Stimulated activated CD4-positive, alpha-beta T cell treated with anti-CD3 and anti-CD28 coated beads, Interleukin-2, amount 100 ng/mL, for 48 hours (primary cell): ENCODE measurements at places on chromosomes 6 and 20.

GRCh38 chr6:18314317-18314997, 50.1 kb upstream of the DEK start:
- DNase-seq: no peak

GRCh38 chr6:87675004-87675681, 26.9 kb downstream of the AKIRIN2 start:
- DNase-seq: no peak

GRCh38 chr20:59082077-59082740, 39.6 kb upstream of the PRELID3B start:
- no peak for DNase-seq

- DNase-seq: no peak
These were observed 478.6 kb upstream of the JARID2 start for GRCh38 chr6:14767226-14767625.

DNA sequence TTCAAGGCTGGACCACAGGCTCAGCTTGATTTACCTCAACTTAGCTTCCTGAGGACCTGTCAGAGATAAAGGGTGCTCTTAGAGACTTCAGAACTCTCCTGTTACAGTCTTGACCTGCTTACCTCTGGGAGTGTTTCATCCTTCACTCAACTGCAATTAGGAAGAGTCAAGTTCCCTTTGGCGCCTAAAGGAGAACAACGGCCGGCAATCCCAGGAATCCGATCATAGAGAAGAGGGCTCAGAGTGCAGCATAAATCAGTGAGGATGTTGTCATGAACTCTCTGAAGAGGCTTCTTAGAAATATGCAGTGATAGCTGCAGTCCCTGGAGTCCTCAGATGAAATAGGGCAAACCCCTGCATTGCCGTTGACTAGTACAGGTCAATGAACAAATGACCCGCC, 36.4 kb downstream of the LYRM2 start:
- no peak for DNase-seq

GRCh38 chr6:24558516-24558915, 63.7 kb downstream of the ALDH5A1 start:
- DNase-seq: no peak

- DNase-seq: no peak
These were observed 16.6 kb upstream of the SCUBE3 start for GRCh38 chr6:35197196-35197595.

DNA sequence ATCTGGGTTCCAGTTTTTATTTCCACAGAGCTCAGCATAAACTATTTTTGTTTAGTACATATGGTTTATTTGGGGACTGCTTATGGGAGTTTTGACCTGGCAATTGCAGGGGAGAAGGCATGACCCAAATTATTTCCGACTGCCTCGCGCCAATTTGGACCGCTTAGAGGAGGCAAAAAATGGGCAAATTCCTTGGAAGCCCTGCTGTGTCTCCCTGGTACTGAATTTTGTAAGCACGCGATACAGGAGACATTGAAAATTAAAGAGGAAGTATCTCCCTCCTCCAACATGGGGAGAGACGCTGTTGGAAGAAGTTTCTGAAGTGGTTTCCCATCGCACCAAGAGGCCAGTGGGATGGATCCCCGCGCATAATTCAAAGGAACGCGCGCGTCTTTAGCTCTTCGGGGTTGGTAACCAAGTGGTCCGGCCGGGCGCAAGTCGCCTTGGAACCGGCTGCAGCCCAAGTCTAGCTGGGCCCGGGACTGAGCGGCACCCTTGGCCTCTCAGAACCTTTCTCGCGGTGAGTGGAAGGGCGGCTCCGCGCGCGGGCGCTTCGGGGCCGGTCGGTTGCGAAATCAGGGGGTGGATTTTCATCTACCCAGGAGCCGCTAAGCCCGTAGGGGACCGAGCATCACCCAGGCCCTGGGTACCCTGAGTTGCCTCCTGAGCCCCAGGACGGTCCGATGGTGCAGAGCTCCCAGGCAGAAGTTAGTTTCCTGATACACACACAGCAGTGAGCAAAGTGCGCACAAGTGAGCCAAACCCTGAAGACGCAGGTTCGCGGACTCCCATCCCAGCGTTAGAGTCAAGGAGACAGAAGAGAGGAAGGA, 6.2 kb downstream of the NKX2-2 start:
- DNase-seq: no peak

DNA sequence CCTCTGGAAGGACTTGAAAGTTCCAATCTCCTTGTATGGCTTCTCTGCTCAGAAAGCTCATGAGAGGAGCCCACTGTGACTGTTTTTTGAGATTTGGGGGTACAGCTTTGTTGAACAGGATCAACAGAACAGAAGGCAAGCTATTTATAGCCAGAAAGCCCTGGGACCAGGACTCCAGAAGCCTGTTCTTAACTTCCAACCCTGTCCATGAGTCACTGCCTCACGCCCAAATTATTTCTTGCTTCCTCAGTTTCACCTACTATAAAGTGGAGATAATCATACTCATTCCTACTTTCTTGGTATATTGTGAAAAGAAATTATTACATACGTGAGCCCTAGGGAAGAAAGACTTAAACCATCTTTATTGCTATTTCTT, 100.9 kb upstream of the MARCKS start:
- DNase-seq: no peak

DNA sequence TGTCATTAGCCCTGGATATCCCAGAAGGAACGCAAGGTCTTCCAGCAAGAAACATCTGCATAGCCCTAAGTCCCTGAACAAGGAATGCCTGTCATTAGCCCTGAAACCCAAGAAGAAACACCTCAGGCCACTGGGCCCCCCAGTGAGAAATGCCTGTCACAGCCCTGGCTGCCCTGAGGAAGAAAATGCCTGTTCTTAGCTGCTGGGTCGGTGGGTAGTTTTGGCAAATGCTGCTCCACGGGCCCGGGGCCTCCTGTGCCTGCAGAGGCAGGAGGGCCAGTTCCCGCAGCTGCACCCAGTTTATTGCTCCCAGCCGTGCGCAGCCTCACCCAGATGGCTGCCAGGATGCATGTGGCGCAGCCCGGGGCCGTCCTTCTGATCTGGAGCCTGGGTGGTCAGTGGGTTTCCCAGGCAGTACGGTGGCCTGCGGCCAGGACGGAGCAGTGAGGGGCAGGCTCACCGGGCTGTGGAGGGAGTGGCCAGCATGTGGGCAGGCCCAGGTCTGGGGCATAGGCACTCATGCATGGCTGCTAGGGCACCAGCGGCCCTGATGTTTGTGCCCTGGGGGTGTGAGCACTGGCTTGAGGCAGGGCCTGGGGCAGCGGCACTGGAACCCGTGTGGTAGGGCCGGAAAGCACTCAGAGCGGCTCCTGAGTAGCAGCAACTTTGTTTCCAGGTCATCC, 219.0 kb downstream of the ERMARD start:
- DNase-seq: no peak

DNA sequence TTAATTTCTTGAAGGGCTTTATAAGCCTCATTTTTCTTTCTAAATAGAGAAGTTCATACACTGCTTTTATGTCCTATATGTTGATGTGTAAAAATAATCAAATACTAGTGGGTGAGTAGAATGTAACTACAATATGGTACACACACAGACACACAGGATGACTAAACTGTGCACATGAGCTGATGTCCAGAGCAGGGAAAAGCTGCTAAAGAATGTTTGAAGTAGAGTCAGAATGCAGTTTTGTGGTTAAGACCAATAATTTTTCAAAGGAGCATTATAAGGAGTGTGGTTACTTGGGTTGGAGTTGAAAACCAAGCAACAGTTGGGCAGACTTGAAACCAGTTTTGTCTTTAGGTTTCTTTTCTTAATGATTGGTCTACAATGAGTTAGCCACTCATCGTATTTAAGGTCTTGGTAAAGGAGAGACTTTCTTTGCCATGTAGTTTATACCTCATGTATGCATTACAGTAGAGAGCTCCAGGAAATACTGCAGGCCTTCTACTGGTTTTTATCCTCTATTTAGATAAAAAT, 196.6 kb downstream of the ESR1 start:
- DNase-seq: no peak

GRCh38 chr6:11412011-11412424, 125.5 kb upstream of the TMEM170B start:
- no peak for DNase-seq

- no peak for DNase-seq
These were observed 884.5 kb upstream of the GJE1 start for GRCh38 chr6:141248021-141248799.

DNA sequence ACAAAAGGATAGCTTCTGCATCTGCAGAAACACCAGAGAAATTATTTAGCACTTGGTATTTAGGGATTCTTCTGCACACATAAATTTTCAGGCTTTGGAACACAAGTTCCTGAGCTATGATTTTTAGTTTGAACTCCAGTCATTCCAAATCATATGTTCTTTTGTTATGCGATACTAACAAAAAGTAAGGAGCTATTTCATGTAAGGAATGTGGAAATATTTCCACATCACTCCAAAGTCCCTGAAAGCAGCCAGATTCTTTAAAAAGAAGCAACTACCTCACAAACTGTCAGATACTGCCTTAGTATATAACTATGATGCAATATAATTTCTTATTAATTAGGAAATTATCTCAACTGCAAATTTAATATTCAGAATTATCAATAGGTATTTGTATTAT, 106.9 kb downstream of the RNGTT start:
- DNase-seq: no peak

DNA sequence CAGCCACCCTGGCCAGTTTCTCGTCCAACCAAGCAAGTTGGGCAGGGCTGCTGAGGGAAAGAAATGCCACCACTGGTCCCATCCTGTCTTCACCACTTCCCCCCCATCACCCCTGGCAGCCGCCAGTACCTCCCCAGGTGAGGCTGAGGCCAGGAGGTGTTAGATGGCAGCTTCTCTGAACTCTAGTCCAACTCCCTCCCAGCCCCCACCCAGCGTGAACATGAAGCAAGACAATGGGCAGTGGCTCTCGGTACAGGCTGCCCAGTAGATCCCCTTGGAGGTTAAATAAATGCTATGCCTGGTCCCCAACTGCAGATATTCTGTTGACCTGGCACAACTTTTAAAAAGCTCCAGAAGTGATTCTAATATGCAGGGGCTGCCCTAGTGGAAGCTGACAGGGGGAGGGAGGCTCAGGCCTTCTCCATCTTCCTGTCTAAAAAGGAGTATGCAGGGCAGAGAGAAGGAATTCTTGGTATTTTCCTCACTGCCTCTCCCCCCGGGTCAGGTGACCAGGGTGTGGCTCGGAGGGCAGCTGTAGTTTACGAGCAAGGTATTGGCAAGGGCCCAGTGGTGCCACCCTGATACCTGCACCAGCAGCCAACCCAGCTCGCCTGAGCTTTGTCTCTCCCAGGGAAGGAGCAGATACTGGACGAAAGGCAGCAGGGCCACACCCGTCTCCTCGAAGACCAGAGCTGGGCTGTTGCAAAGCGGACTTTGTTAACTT, 25.7 kb downstream of the KCNK5 start:
- DNase-seq: no peak

DNA sequence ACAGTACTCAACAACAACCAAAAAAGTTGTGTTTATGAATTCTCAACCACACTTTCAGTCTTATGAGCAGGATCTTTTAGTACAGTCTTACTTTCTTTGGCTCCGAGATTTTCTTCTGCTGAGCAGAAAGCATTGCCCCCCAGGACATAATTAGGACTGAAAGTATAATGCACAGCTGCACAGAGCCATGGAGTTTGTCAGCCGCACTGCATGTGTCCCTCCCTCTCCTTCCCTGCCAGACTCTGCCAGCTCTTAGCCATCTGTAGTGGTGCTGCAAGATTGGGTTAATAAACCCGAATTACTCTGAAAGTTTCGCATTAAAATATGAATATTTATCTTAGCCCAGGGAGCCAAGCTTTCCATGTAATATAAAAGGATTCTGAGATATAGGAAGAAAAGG, 179.6 kb upstream of the PTCHD4 start:
- DNase-seq: no peak

DNA sequence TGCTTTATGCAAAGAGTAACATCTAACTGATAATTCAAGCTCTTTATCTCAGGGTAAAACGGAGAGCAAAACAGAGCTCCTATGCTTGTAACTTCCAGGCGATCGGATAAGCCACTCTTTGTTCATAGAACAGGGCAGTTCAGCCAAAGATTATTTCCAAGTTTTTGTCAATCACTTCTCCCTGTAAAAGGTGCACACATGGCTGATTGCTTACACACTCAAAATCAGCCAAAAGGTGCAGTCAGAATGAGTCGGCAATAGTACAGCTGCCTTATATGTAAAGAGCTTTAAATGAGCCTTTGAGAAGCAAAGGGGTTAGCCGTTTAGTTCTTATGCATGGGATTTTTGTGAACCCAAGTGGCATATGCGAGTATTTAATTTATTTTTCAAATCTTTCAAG, 449.6 kb upstream of the POU3F2 start:
- no peak for DNase-seq

GRCh38 chr20:44587035-44587980, 4.9 kb downstream of the PKIG start:
- no peak for DNase-seq

DNA sequence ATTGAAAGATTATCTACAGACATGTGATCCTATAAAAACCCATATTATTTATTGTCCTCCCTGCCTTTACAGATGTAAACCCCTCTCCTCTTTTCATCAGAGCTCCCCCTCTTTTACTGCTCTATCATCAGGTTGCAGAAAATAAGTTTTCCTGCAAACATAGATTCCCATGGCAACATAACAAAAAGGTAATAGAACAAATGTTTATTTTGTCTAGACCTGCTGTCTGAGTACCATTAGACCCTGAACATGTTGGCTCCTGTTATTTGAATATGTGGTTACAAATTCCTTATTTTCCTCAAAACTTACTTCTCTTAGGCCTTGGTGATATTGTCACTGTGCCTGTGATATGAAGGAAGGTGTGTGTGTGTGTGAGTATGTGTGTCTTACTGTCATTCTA, 11.5 kb downstream of the MAPK14 start:
- no peak for DNase-seq

DNA sequence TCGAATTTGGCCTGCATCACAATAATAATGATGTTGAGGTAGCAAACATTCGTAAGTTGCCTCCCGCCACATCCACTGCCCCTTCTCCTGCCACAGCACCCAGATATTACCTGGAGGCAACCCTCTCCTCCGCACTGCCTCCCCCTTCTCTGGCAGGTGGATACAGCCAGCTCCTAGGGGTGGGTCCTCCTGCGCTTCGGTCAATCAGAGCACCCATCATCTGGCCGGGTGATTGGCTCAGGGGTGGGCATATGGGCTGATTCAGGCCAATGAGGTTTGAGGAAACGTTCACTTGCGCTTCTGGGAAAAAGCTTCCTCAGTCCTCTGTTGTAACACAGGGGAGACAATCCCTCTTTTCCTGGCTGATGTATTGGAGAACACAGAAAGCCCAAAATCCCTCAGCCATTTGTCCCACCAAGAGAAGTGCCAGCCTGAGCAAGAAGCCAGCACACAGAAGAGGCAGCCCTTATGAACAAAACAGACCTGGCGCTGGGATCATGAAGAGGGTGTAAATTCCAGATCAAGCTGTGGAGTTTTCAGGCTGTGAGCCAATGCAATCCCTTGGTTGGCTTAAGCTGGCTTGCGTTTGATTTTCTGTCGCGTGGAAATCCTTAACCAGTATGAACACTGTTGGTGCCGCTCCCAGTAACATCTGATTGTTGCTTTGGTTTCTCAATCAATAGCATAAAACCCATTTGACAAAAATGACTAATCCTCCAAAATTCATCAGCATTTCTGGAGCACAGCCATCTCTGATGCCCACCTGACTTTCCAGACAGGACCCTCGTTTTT, 82.2 kb downstream of the PRDM1 start:
- DNase-seq: no peak

GRCh38 chr6:113734982-113735381, 122.2 kb upstream of the MARCKS start:
- no peak for DNase-seq

GRCh38 chr6:111653434-111653833, 47.8 kb upstream of the TRAF3IP2 start:
- no peak for DNase-seq

- DNase-seq: no peak
These were observed 700.7 kb downstream of the PRKN start for GRCh38 chr6:162026843-162027242.
